Activated CD8-positive, alpha-beta memory T cell treated with anti-CD3 and anti-CD28 coated beads for 24 hours (primary cell): ENCODE measurements at places on chromosomes 2 and 18.

DNA sequence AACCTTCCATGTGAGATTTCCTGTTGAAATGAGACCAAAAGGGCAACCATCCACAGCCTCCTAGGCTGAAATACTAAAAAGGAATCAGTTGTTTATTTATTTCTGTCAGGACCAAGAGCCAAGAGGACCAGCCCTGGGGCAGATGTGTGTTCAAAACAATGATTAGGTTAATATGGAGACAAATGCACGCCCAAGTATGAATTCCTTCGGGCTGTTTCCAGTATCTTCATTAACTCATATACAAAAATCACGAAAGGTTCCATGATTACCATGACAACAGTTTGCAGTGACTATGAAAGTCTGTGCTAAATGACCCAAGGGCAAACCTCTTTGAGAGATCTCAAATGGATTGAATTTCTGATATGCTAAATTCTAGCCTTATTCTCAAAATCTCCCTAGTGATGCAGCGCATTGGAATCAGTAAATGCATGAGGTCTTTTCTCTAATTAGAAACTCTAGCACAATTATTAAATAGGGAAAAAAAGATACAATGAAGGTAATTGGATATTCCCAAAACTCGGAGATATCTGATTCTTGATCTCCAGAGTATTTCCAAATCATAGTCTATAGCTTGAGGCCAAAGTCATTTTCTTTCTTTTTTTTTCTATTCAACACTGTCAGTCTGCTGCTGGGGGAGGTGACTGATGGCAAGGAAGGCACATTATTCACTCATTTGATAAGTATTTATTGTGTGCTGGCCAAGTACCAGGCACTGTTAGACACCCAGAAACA is 35.6 kb downstream of the VIT start:
- DNase-seq = no peak

- peak; percentile 72 for DNase-seq
These were observed 42.1 kb upstream of the TAF1B start for GRCh38 chr2:9800975-9801726.

DNA sequence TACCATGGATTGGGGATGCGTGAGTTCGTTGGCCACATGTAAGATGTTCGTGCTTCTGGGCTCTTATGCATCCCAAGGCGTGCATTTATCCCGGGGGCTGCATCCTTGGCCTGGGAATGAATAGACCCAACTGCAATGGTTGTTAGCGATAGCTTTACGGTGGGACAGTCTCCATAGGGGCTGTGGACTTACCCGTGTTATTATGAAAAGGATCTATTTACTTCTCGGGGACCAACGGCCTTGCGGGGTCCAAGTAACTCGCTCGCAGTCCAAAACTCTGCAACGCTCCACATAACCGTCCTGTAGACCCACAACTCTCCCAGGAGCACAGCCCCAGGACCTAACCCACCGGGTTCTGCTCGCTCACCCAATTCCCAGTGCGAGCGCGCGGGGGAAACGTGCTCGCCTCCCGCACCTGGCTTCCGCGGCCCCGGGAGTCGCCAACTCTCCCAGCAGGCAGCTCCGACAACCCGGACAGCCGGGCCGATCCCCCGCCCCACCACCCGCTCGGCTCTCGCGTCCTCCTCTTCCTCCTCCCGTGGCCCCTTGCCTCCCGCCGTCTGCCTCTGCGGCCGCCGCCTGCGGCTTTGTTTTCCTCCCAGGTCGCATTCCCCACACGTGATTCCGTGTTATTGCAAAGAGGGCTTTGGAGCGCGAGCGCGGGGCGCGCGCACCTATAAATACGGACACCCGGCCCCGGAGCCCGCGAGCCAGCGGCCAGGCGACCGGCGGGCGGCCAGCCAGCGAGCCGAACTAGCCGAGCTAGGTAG is at the start of gene CABLES1:
Gene CABLES1, plus strand, starts transcription at position 706 of the 770 bp plus-strand sequence. CDS start 278 bp downstream, outside the sequence.
- peak; percentile 75 for DNase-seq

- no peak for DNase-seq
These were observed 28.9 kb upstream of the GAREM2 start for GRCh38 chr2:26144031-26144430.

- no peak for DNase-seq
These were observed 5.4 kb downstream of the GPR17 start for GRCh38 chr2:127651381-127651809.

GRCh38 chr2:195559431-195559914 is 97.6 kb upstream of the SLC39A10 start:
- peak; percentile 77 for DNase-seq

- DNase-seq = no peak
These were observed 21.4 kb upstream of the SH3BP4 start for GRCh38 chr2:234930397-234930796.

GRCh38 chr2:176526995-176527901 is 258.0 kb downstream of the MTX2 start:
- no peak for DNase-seq

DNA sequence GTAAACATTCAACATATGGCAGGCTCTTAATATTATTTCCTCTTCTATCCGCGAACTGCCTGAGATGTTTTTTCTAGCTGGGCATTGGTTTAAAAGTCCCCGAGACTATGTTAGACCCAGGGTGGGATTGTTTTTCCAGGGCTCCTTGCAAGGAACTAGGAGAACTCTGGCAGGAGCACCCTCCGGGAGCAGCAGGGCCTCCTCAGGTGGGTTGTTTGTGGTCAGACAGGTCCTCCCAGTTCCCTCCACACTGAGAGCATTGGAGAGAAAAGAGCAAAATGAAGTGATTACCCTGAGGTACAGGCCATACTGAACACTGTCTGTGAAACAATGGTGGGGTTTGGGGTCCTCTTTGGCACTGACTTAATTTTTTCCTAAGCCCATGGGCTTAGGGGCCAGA is 115.9 kb upstream of the LGALSL start:
- DNase-seq = no peak

GRCh38 chr2:72181616-72182015 is 34.0 kb upstream of the CYP26B1 start:
- DNase-seq = no peak

DNA sequence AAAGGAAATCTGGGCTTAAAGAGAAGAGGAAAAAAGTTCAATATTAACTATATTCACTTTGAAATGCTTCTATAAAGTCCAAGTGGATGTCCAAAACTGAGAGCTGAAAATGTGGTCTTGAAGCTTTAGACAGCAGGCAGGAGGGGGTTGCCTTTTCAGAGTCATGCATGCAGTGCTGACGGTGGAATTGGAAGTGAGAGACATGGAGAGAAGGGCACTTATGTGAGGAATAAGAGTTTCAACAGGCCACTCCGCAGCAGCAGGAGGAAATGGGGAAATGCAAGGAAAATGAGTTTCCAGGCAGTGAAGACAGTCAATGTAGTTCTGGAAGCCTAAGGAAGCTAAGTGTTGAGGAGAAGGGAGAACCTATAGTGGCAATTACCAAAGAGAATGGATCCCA is 33.0 kb upstream of the LRRC30 start:
- no peak for DNase-seq

DNA sequence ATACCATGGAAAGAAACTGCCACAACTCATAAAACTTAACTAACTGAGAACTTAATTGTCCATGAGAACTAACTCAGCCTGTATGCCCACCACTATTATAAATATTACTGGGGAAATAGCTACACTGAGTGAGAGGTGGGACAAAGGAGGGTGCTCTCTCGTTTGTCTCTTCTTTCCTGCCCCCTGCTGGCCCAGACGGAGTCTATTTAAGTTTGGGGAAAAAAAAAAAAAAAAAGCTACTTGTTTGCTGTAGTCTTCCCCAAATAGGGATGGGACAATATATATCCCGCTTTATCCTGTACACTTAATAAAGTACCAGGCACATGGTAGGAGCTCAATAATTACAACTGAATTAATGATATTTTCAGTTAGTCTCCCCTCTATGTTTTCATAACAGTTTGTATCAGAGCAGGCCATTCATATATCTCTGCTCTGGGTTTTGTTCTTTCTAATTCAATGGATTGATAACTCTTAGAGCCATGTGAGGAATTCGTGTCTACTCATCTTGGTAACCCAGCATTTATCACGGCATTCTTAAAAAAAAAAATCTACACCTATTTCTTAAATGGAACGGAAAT is 647.6 kb upstream of the PKDCC start:
- no peak for DNase-seq

GRCh38 chr2:227703961-227704360 is 13.9 kb downstream of the SLC19A3 start:
- DNase-seq = no peak

- DNase-seq = no peak
These were observed 11.4 kb upstream of the KCNG2 start for GRCh38 chr18:79786304-79786703.

GRCh38 chr2:143946436-143947391 is 573.2 kb downstream of the ZEB2 start:
- DNase-seq = no peak

DNA sequence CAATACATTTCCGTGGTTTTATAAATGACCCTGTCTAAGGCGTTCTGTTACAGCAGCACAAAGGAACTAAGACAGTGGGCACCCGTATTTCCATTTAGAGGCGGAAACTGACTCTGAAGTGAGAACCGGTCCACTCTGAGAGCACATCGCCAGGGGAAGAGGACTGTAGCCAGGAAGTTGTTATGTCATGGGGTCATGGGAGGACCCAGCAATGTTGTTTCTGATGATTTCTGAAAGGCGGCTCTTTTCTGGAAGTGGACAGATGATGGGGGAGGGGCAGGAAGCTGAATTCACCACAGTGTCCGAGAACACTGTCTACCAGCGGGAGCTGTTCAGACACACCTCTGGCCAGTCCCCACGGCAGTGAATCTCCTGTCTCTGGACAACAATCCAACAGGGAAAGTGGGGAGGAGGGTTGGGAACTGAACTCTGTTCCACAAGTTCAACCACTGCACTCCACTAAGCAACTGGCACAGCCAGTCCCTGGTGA is 2.1 kb upstream of the LRRFIP1 start:
- no peak for DNase-seq

- DNase-seq = no peak
These were observed 60.1 kb downstream of the EVA1A start for GRCh38 chr2:75500633-75501032.

GRCh38 chr18:2986150-2986865 is 26.6 kb downstream of the LPIN2 start:
- no peak for DNase-seq

- no peak for DNase-seq
These were observed 289.7 kb downstream of the TRIB2 start for GRCh38 chr2:13006426-13006825.

DNA sequence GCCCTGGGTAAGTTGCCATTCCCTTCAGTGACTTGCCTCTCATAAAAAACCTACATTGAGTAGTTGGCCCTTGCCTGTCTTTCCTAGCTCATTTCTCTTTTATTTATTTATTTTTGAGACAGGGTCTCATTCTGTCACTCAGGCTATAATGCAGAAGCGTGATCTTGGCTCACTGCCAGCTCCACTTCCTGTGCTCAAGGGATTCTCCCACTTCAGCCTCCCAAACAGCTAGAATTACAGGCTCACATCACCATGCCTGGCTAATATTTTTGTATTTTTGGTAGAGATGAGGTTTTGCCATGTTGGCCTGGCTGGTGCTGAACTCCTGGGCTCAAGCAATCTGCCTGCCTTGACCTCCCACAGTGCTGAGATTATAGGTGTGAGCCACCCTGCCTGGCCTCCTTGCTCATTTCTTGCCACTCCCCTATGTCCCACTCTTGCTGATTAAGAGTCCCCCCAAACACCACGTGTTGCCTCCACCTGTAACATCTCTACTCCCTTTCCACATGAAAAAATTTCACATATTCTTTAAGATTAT is 12.6 kb downstream of the EVA1A start:
- no peak for DNase-seq

DNA sequence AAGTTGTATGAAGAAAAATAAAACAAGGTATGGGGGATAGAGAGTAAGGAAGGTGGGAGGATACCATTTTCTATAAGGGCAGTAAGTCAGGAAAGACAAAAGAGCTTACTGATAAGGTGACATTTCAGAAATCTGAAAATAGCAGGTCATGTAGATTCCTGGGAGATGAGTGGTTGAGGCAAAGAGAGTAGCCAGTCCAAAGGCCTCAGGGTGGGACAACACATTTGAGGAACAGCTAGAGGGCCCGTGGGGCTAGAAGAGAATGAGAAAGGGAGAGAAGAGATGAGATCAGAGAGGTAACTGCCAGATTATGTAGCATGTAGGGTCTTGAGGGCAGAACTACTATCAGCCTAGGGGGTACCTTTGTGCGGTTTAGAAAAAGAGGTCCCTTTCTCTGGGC is 2.9 kb downstream of the CLHC1 start:
- DNase-seq = no peak

DNA sequence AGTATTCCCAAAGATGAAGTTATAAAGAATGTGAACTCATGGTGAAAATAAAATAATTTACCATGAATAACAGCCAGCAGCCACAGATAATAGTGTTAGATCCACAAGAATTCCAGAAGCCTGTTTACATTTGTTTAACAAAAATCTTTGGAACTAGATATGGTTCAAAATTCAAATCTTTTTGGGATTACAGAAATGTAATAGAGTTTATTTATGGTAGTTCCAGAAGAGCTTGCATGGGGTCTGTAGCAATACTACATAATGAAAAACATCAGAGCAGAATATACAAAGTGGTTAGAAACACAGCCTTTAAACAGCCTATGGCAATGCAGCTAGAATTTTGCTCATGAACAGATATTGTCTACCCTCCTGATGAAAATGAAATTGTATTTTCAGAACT is 179.1 kb downstream of the RDH14 start:
- no peak for DNase-seq

GRCh38 chr2:79387431-79387830 is 125.4 kb upstream of the CTNNA2 start:
- DNase-seq = no peak

DNA sequence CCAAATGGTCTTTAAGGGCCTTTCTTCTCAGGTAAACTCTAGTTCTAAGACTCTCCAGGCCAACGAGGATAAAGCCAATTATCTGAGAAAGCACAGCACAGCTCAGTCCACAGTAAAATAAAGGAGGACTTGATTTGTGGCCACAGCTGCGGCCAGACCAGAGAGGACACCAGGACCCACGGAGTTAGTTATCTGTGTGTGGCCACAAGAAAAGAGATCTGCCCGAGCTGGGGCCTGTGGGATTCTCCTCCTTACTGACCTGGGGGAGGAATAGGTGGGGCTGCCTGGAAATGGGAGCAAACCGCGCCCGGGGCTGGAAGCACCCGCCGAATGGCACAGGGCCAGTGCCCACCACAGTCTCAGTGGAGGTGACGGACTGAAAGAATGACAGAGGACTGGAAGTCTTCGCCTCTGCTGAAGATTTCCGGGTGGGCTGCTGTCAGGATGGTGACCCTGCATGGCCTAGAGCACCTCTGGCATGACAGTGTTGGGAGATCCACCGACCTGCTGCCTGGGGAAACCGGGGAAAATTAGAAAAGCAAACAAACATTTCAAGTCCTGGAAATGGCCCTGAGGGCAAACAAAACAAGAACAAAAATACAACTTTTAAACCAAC is 13.3 kb downstream of the PROC start:
- DNase-seq = peak; percentile 37

- DNase-seq = no peak
These were observed 68.0 kb downstream of the SERPINB8 start for GRCh38 chr18:64037812-64038414.

GRCh38 chr2:222058819-222059445 is 239.9 kb downstream of the PAX3 start:
- no peak for DNase-seq

GRCh38 chr18:2956056-2956455 is 56.9 kb downstream of the LPIN2 start:
- no peak for DNase-seq

GRCh38 chr18:54742659-54743604 is 85.3 kb upstream of the RAB27B start:
- no peak for DNase-seq

GRCh38 chr2:74260495-74260894 is 62.1 kb downstream of the MTHFD2 start:
- no peak for DNase-seq
